ENCODE measurements at places on chromosomes 3 and 15.

DNA sequence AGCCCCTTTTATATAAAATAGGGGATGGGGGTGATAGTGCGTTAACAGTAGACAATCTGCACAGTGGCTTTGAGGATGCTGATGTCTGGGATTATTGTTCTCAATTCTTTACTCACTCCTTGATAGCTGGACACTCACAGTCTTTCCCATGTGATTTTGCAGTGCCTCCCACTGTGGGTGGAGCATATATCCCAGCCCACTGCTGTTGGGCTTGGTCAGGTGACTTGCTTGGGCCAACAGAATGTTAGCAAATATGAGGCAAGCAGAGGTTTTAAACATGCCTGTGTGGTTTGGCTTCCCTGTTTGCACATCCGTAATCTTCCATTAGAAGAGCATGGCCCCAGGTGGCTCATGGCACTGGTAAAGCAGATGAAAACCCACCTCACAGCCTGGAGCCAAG lies 46.5 kb downstream of the CPA3 start:
- no peak for DNase-seq

DNA sequence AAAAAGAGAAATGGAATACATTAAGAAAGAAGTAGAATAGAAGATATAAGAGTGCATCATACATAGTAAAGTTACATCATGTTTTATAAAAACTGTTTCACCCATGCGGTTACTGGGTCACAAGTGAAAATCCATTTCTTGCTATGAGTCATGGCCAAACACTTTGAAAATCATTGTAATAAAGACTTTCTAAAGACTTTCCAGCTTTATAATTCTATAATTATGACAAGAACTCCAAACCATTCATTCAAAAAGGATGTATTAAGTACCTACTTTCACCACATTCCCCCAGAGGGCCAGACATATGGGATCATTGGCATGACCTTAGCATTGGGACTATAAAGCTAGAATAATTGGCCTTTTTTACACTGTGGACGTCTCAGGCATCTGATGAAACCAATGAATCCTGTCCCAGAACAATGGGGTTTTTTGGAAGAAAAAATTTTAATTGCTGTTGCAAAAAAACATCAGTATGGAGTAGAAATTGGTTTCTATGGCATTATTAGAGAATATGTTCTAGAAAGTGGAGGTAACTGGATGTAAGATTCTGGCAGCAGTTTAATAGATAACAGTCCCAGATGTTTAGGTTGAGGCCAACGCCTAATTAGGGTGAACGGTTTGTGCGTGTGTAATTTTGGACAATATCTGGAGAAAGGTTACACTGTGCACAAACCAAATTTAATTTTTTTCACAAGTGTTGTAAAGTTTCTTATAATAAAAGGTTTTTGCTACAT lies 3.3 kb upstream of the SKIC8 start:
- DNase-seq: no peak

DNA sequence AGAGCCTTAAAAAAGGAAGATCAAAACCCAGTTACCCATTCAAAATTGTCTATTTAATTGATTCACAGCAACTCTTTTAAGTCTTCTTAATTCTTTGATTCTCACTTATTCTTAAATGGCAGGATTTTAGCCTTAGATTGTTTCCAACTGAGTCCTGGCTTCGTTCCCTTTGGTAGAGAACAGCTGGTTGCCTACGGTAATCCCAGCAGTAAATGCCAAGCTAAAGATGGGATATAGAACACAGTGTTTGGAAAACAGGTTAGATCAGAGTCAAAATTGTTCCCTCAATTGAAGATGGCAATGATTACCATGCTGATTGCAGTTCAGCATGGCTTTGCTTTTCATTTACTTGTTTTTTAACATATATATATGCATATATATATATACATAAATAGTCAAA lies 300.9 kb downstream of the PYDC2 start:
- DNase-seq: no peak

DNA sequence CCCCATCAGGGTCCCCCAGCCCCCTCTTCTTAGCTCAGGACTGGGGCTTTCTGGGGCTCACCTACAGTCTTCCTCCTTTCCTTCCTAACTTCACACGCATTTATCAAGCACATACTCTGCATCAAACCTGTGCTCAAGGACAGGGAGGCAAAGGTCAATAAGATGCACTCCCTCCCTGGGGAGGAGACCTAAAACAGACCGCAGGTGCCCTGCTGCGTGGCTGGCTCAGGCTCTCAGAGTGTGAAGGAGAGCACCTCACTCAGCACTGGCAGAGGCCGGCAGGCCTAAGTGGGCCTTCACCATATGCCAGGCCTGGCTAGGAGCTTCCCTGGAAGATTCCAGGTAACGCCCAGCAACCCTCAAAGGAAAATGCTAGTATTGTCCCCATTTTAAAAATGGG lies 16.5 kb downstream of the LIPC start:
- DNase-seq: no peak

DNA sequence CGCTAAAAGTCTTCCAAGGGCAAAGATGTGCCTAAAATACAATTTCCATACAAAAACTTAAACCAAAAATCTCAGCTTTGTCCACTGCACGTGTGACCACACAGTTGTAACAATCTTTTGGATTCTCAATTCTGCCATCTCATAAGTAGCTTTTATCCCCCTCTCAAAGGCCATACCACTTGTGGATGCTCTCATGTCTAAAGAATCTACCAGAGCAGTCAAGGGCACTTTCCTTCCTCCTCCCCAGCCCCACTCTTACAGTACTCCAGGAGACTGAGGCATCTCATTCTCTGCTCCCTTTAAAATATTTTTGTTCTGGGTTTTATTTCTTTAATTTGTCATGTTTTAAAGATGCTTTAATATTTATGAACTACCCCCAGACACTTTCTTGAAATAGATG lies 102.3 kb upstream of the PFN2 start:
- DNase-seq: no peak

DNA sequence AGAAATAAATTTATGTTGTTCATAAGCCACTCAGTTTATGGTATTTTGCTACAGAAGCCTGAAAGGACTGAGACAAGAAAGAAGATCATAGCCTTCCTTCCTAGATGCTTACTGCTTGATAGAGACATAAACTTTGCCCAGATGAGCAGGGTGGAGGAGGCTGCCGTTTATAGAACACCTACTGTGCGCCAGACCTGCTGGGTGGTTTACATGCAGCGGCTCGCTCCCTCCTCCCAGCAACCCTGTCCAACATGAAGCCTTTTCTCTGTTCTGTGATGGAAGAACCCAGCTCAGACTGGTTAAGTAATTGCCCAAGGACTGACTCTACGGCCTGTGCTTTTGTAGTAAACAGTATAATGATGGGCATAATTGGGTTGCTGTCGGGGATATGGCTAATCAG lies 37.0 kb downstream of the CORO2B start:
- no peak for DNase-seq

Data from pons (tissue), 1 donor.